ENCODE measurements at places on chromosomes 3 and 15.
A peak's percentile ranks its signal among the peaks of the same experiment; 100 is the strongest.

DNA sequence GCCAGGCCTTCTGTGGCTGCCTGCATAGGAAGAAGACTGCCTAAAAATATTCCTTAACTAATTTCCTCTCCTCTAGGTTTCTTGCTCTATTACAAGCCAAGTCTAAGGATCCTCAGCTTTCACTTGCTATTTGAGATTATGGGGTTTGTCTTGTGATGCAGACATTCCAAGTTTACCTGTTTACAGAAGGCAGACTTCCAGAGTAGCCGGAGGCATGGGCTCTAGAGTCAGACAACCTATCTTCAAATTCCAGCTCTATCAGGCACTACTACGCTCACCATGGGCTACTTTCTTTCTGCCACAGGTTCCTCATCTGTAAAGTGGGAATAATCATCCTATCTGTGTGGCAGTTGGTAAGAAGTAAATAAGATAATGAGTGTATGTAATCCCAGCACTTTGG is 95.6 kb upstream of the BCL6 start:
- DNase-seq, result no peak

DNA sequence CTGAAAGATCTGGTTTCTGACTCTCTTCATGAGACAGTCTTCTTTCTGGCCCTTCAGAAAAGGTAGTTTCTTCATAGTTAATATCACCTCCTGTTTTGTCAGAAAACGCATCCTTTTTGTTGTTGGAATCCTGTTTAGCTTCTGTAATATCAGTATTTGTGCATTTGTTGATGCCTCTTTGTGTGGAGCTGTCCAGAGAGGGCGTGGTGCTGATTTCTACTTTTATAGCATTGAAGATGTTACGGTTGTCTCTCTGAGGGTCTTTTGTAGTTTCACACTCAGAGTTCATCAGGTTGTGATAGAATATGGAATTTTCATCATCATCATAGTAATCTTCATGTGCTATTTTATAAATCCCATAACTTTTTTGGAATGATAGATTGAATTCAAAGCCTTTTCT is 8.9 kb downstream of the GPR149 start:
- DNase-seq, result peak; percentile 76

GRCh38 chr3:52310861-52311575 is 5.1 kb upstream of the DNAH1 start:
- DNase-seq, result no peak

GRCh38 chr3:100063929-100064461 is 50.3 kb downstream of the FILIP1L start:
- no peak for DNase-seq

GRCh38 chr3:137165117-137165806 is 207.5 kb downstream of the IL20RB start:
- no peak for DNase-seq

DNA sequence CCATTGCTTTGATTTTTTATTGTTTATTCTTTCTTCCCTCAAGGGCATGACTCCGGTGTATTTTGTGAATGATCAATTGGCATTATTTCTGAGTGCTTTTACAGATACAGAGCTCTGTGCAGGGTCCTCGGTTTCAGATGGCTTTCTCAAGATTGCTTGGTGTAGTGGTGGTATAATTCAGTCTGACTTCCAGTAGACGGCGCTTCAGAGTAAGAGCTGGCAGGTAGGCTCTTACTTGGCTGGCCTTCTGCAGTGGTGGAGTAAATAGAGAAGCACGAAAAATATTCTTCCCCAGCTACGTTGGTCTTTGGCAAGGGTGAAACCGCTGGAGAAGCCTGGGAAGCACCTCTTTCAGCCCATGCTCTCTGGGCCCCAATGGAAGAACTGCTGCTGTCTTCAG is 723.0 kb upstream of the BCHE start:
- DNase-seq, result no peak

DNA sequence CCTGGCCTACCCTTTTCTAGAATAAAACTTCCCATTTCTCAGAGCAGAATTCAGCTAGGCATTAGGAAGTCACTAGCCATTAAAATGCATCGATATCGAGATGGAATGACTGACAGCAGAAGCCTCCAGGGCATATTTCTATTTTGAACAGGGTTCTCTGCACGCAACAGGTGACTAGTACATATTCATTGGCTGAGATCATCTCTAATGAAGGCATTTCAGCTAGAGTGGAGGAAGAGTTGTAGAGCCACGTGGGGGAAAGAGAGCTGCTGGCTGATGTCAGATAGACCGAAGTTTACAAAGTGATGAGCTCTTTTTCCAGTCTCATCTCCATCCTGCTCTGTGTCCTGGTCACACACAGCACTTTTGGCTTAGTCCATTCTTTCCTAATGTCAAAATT is 7.5 kb downstream of the TMEM40 start:
- no peak for DNase-seq

GRCh38 chr3:58801541-58801940 is 135.0 kb upstream of the FAM3D start:
- DNase-seq, result no peak

DNA sequence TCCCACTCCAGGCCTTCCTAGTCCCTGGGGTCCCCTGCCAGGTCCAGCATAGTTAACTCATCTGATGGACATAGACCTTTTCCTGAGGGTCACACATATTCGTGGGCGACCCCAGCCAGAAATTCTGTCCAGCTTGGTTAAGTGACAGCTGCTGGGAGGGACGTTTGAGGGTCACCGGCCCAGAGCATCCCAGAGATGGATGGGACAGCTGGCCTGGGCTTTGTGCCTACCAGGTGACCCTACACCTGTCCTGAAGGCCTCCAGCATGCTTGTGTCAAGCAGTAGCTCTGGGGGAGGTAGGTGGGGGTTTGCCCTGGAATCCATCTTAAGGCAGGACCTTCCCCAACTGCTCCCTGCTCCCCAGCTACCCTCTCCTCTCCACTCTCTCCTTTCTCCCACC is 9.1 kb upstream of the DAG1 start:
- no peak for DNase-seq

DNA sequence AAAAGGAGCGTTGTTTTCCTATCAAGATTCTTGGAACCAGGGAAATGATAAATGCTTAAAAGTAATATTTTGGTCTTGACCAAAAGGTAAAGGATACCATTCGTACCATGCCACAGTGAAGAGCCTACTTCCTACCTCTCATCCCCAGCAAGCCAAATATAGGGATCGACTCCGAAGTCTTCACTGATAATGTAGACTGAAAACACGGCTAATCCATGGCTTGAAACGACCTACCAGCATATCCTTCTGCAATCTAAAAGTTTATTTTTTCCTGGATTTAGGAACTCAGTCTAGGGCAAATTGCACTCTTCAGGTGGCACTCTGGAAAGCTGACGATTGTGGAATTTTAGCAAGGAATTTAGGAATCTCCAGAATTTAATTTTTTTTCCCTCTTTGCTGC is 1.9 kb upstream of the SEMA6D start:
- DNase-seq, result no peak

DNA sequence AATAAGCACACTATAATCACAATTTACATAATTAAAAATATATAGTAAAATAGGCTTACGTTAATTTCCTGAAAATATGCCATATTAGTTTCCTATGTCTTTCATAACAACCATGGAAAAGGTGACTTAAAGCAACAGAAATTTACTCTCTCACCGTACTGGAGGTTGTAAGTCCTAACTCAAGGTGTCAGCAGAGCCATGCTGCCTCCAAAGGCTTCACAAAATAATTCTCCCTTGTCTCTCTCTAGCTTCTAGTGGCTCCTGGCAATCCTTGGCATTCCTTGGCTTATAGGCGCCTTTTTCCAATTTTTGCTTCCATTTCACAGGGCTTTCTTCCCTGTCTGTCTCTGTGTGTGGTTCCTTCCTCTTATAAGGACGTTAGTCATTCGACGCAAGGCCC is 7.6 kb downstream of the SI start:
- no peak for DNase-seq

DNA sequence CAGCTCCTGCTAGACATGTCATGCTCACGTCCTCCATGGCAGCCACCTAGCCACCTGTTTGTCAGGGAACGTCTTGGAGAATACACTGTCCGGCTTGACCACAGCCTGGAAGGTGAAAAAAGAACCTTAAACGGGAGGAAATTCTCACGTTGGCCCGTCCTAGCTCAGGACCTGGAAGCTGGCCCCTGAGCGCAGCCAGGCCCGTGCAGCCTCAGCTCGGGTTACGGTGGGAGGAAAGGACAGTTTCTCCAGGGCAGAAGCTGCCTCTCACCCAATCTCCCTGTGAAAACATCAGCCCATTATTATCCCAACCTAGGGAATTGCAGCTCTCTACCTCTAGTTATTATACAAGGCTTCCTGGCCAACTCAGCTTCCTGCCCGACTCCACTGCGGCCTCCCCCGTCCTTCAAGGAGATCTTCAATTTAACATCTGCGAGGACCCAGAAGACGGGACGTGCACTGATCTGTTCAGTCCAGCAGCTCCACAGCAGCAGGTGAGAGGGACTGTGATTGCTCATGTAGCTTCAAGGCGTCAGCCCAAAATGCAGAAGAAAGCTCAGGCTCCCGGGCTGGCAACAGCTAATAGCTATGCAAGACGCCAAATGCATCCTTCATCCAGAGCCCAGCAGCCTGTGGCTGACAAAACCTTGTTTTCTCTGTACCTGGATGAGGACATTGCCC is 84.7 kb downstream of the ADAMTS17 start:
- no peak for DNase-seq

GRCh38 chr3:46092702-46093080 is 65.4 kb upstream of the XCR1 start:
- DNase-seq, result no peak

DNA sequence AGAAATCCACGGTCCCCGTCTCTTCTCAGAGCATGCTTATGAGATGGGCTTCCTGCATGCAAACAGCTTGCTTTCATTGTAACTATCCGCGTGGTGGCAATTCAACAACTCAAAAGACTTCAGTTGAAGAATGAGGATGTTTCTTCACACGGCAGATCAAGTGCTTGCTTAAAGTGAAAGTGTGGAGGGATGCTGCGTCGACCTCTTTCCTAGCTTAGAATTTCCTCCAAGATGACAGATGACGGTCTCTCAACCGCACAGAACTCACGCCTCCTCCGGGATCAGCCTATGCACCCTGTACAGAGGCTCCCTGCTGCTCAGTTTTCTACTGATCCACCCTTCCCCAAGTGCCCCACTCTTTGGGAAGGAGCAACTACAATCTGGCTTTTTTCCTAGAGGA is 47.8 kb downstream of the PCSK6 start:
- DNase-seq, result no peak

- DNase-seq, result no peak
Measured at GRCh38 chr15:35854316-35854715, 308.4 kb upstream of the DPH6 start.

GRCh38 chr15:88241060-88241459 is 15.5 kb downstream of the NTRK3 start:
- DNase-seq, result no peak

DNA sequence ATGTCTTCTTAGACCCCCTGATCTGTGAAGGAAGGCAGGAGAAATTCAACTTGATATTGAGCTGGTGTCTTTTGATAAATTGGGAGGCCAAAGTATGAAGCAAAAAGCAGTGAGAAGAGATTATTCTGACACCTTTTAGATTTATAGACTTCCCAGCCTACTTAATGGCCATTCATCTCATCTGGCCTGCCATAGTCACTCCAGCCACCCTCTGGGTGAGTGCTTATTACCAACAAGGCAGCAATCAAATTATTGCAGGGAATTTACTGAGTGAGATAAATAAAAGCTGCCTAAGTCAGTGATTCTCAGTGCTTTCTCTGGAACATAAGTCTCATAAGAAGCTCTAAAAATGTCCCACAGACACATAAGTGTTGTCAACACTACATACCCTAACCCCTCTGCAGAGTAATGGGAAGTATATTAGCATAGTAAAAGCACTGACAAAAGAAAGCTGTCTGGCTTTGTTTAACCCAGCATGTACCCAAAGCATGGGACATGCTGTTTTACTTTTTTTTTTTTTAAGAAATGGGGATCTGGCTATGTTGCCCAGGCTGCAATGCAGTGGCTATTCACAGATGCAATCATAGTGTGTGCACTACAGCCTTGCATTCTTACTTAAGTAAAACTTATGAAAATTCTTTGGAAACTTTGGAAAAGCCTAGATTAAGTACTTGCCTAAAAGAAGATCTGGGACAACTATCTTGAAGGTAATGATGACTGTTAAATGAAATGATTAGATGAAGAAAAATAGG is 725.3 kb downstream of the TUSC7 start:
- DNase-seq, result no peak

- no peak for DNase-seq
Measured at GRCh38 chr3:118990823-118991560, 43.7 kb downstream of the IGSF11 start.

DNA sequence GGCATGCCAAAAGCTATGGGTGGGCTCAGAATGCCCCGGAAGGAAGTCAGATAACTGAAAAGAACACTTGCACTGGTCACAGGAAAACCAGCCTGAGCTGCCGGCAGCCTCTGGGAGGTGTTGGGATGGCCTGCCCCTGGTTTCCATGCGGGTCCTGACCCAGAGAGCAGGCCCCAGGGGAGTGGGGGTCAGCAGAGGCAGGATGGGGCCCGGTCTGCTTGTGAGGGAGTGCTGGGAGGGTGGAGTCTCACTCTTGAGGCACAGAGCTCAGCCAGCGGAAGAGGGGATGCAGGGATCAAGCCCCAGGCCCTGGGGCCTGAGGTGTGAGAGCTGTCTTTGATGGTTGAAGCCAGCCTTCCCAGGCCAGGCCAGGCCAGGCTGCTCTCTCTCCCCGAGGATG is 2.4 kb upstream of the RPUSD3 start:
- DNase-seq, result peak; percentile 33

GRCh38 chr3:133112666-133113065 is 74.5 kb downstream of the TMEM108 start:
- no peak for DNase-seq

DNA sequence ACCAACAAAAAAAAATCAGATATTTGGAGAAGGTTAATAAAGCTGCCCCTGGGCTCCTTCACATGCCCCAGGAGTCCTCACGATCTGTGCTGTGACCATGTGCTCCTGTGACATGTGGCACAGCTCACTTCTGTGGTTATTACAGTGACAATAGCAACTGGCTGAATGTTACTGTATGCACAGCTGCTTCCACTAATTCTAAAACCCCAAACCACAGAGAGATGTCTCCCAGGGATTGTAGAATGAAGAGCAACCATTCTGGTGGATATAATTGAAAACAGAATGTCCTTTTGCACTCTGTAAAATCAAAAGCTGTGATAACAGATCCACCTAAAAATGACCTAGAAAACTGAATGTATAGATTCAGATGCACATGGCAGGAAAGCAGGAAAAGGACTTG is 489.2 kb upstream of the CNTN4 start:
- DNase-seq, result no peak

DNA sequence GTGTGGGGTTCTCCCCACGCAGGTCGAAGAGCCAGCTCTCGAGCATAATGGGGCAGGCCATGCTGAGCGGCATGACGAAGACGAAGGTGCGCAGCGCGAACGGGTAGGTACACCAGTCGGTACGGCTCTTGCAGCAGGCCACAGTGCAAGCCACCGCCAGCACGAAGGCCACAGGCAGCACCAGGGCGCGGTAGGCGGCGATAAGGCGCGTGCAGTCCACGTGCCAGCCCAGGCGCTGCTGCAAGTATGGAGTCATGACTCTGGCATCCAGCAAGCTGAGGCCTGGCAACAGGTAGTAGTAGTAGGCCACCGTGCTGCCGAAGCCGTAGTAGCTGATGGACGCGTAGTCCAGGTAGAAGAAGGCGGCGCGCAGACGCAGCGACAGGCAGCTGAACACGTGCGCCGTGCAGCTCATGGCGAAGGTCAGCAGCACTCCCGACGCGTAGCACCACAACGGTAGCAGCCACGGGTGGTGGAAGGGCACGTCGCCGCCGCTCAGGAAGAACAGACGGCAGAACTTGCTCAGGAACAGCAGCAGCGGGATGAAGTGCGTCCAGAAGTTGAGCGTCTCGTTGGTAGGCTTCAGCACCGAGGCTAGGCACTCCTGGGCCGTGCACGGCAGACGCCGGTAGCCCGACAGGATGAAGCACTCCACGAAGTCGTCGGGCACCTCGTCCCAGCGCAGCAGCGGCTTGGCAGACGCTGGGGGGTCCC is 797 bp downstream of the PAQR9 start:
- DNase-seq, result no peak
